ENCODE measurements at places on chromosomes 3 and 15.
A peak's percentile ranks its signal among the peaks of the same experiment; 100 is the strongest.

- DNase-seq, result no peak
Measured at GRCh38 chr15:37877851-37878741, 56.3 kb upstream of the TMCO5A start.

- peak; percentile 76 for DNase-seq
Measured at GRCh38 chr15:51227940-51228732, 110.3 kb downstream of the CYP19A1 start.

- DNase-seq, result no peak
Measured at GRCh38 chr3:179464323-179465092, 13.2 kb upstream of the GNB4 start.

- DNase-seq, result no peak
Measured at GRCh38 chr3:194206320-194206719, 70.4 kb downstream of the HES1 start.

DNA sequence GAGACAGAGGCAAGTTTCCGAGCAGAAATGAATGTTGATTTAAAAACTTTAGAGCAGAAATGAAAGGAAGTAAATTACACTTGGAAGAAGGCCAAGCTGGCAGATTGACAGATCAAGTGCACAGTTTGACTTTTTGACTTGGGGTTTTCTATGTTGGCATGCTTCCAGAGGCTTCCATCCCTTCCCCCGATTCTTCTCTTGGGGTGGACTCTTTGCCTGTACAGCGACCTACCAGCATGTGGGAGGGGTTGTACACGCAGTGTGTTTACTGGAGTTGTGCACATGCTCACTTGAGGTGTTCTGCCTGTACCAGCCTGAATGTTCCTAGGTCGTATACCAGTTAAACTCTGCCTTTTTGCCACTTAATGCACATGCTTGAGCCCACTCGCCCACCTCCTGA, 701.5 kb upstream of the GBE1 start:
- DNase-seq, result no peak

DNA sequence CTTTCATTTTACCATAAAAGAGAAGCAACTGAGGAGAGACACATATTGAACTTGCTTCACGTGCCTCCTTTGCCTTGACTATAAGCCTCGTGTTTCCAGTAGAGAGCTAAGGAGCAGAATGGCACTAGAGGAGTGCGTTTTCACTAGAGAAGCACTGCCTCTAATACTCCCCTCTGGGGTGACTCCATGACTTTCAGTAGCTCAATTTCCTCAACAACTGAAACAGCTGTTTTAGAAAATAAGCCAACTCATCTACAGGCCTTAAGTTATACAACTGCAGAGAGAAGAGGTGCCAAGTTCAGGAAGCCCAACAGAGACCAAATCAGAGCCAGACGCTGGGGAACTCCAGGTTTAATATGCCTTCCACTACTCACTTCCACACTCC, 1.9 kb downstream of the UBP1 start:
- DNase-seq, result no peak

DNA sequence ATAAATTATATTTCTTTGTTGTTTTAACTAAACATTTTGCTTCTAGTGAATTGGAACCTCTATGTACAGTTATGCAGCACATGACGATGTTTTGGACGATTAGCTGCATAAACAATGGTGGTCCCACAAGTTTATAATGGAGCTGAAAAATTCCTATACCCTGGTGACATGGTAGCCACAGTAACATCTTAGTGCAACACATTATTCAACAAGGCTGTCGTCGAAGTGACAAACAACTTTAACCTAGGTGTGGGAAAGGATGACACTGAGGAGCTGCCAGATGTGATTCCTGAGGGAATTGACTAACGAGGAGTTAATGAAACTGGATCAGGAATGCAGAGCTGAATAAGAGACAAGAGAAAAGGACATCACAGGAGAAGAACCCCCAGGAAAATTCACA, 588.9 kb upstream of the EPHA6 start:
- no peak for DNase-seq

GRCh38 chr3:38354588-38355330, 8.2 kb downstream of the XYLB start:
- DNase-seq, result no peak

DNA sequence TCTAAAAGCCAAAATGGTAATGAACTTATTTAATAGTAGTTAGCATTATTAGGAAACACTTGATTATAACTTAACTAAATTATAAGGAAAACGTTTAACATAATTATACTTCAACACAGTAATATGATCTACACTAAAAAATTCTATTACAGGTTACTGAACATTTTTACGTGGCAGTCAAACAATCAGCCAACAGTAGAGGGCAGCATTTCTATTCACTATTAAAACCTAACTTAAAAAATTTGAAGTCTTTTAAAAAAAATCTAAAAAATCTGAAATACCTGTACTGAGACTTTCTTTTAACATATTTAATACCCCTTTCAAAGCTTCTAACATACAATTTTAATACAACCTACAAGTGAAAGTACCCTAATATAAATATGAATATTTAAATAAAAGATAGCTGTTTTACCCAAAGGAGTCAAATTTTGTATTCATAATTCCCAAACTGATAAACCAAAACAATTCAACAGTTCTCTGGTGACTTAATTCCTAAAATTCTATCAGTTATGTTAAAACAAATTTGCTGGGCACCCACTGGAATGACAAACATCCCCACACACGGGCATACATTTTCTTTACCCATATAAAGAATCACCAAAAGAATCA, 41.5 kb downstream of the DLG1 start:
- peak; percentile 16 for DNase-seq

DNA sequence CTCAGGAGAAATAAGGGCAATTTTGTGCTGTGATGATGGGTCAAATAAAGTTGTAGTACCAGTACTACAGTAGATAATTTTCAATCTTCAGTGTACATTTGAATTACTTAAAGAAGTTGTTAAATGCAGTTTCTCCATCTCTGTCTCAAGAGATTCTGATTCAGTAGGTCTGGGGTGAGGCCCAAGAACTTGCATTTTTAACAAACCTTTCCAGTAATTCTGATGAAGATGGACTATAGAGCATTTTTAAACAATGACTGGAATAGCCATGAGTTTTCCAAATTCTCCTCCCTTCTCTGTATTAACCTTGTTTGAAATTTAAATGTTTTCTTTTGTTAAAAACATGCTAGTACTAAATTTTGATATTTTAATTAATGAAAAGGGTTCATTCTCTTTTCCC, 127.0 kb upstream of the CD96 start:
- no peak for DNase-seq

DNA sequence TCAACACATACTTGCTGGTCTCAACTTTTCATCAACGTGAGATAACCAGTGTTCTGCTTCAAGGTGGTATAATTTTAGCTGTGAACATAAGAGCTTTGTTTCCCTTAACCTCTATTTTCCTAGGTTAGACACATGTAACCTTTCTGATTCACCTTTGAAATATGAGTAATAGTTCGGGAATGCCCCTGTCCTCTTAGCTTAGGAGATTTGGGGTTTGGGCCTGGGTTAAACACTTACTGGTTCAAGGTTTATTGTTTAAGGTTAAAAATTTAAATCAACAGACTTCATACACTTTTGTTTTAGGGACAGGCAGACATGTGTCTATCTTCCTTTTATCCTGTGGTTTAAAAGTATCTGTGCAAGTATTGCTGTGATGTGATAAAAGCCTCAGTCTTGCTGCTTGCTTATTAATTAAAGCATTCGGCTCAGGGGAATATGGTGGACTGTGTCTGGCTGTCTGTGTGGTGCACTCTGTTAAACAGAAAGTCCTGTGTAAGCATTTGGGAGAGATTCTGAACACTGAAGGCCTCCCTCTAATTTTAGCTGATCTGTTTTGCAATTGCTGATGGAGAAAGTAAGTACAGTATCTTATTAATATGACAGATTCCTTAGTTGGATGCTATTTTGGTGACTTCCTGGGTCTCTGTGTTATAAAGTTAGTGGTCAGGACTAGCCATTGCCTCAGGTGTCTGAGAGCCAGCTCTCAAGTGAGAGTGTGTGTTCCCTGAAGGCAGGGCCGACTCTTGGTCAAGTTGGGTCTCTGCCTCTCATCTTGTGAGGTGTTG, 81.8 kb downstream of the USP13 start:
- DNase-seq, result no peak

Measured in GM20000 (cell line).